ENCODE measurements at places on chromosomes 5 and 9. TPM values are rescaled to one million over a fixed set of nuclear protein-coding genes. Genes with fewer than 3 reads are reported as not detected.

CDKN2B-AS1 gene
- 10.8 TPM for total RNA-seq

ARSI gene
- 19.1 TPM for total RNA-seq

GRCh38 chr5:84381502-84382362, 2.9 kb downstream of the EDIL3 start:
- H3K27me3 ChIP-seq, result peaks cover 12% of the 10 kb centered on the region
- peak overlapping the region; percentile 87 for H3K27ac ChIP-seq
- H3K4me1 ChIP-seq, result peaks cover 39% of the 10 kb centered on the region
- no peak for DNase-seq
- no peaks in the 10 kb centered on the region for H3K36me3 ChIP-seq

DNA sequence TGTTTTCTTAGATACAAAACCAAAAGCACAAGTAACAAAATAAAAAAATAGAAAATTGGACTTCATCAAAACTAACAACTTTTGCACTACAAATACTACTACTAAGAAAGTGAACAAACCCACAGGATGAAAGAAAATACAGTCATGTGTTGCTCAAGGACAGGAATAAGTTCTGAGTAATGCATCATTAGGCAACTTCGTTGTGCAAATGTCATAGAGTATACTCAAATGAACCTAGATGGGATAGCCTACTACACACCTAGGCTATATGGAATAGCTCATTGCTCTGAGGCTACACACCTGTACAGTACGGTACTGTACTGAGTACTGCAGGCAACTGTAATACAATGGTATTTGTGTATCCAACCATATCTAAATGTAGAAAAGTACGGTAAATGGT, 88.3 kb downstream of the RAPGEF1 start:
- peaks cover 14% of the 10 kb centered on the region for H3K36me3 ChIP-seq
- H3K4me3 ChIP-seq, result no peak overlapping the region
- no peaks in the 10 kb centered on the region for H3K27me3 ChIP-seq
- H3K27ac ChIP-seq, result no peak overlapping the region
- peaks cover 6% of the 10 kb centered on the region for H3K4me1 ChIP-seq

- no peak overlapping the region for H3K27ac ChIP-seq
- H3K36me3 ChIP-seq, result no peaks in the 10 kb centered on the region
- no peaks in the 10 kb centered on the region for H3K27me3 ChIP-seq
- H3K4me3 ChIP-seq, result no peak overlapping the region
- no peak for DNase-seq
Measured at GRCh38 chr5:67941614-67942401, 273.7 kb upstream of the PIK3R1 start.

GRCh38 chr5:166073901-166074581, 2217.4 kb upstream of the WWC1 start:
- peaks cover 7% of the 10 kb centered on the region for H3K4me1 ChIP-seq
- no peak overlapping the region for H3K4me3 ChIP-seq
- no peak for DNase-seq
- H3K27me3 ChIP-seq, result no peaks in the 10 kb centered on the region

DNA sequence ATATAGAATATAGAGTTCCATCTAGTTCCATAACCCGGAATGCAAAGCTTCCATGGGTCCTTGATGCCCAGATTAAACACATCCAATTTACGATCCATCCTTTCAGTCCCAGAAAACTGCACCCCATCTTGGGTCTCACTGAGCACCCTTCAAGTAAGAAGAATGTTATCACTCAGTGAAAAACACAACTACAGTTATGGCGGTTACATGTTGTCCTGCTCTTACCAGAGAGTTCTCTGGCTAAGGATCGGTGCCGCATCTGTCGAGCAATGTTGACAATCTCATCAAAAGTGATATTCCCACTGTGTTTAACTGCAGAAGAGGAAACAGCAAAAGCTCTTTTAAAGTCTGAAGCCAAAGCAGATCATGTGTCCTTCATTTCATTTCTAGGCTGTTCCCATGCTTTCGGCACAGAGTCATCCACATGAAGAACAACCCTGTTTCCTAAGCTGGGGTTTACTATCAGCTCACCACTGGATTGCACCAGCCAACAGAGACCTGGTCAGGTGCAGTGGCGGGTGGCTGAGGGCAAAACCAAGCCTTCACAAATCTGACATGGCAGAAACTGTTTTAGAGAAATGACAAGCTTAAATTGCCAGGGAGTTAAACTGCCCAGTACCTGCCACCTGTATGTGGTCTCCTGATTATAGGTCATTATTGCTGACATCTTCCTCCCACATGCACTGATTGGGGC, 2.9 kb downstream of the RPL12 start:
- no peak for DNase-seq
- peak overlapping the region; percentile 96 for H3K4me3 ChIP-seq
- no peaks in the 10 kb centered on the region for H3K27me3 ChIP-seq
- H3K4me1 ChIP-seq, result peaks cover 34% of the 10 kb centered on the region
- H3K27ac ChIP-seq, result peak overlapping the region; percentile 97

DNA sequence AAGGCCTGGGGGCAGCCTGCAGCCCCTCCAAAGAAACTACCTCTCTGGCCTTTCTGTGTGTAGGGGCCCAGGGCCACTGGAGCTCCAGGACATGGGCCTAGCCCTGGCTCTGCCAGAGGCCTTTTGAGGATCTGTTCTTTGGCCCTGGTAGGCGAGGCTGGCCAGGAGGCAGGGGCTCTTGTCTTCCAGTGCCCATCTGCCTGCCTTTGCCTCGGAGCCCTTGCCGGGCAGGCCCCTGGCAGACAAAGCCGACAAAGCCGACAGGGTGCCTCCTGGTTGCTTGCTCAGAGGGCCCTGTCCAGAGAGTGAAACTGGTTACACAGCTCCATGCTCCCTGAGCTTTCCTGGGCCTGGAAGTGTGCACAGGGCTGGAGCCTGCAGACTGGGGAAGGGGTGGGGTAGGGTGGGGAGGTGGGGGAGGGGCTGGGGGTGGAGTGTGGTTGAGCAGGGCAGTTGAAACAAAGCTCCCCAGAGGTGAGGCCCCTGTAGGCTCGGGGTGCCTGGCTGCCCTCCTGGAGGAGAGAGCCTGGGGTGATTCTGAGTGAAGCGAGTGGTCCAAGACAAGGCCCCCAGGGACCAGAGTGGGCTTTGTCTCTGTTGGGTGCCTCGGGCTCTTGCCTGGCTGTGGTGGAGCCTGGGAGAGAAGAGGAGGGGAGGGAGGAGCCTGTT, 29.3 kb downstream of the PTPA start:
- DNase-seq, result peak; percentile 56
- H3K4me3 ChIP-seq, result peak overlapping the region; percentile 75
- no peaks in the 10 kb centered on the region for H3K27me3 ChIP-seq
- peak overlapping the region; percentile 100 for H3K27ac ChIP-seq
- H3K36me3 ChIP-seq, result peaks cover 12% of the 10 kb centered on the region
- H3K4me1 ChIP-seq, result peaks cover 54% of the 10 kb centered on the region

GRCh38 chr9:38527503-38527902, 92.9 kb downstream of the ANKRD18A start:
- H3K4me1 ChIP-seq, result peaks cover 11% of the 10 kb centered on the region
- H3K27me3 ChIP-seq, result no peaks in the 10 kb centered on the region
- H3K36me3 ChIP-seq, result peaks cover 3% of the 10 kb centered on the region
- no peak overlapping the region for H3K27ac ChIP-seq
- no peak for DNase-seq

GRCh38 chr5:87081016-87081415, 186.7 kb upstream of the RASA1 start:
- DNase-seq, result no peak
- H3K4me1 ChIP-seq, result no peaks in the 10 kb centered on the region
- H3K4me3 ChIP-seq, result no peak overlapping the region
- H3K36me3 ChIP-seq, result no peaks in the 10 kb centered on the region
- no peak overlapping the region for H3K27ac ChIP-seq
- no peaks in the 10 kb centered on the region for H3K27me3 ChIP-seq

DNA sequence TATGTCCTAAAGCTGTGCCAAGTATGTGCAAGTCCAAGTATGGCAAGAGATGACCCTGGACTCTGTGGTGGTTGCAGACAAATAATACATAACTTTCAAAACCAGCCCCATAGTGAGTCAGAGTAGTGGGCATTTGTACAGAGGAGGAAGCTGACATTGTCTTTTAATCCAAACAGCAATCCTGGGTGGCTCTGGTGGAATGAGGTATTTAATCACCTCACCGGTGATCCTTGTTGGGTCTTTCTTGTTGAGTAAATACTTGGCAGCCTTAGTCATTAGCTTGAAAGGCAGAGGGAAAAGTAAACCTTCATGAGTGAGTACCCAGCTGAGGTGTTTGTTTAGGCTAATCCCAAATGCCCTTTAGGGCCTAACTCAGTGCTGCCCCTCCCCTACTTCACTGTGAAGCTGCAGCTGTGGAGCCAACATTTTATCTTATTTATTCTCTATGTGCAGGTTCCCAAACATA, 148.7 kb upstream of the SLC12A2 start:
- no peaks in the 10 kb centered on the region for H3K27me3 ChIP-seq
- H3K36me3 ChIP-seq, result no peaks in the 10 kb centered on the region
- H3K27ac ChIP-seq, result no peak overlapping the region
- no peak for DNase-seq
- peaks cover 6% of the 10 kb centered on the region for H3K4me1 ChIP-seq
- H3K4me3 ChIP-seq, result no peak overlapping the region

DNA sequence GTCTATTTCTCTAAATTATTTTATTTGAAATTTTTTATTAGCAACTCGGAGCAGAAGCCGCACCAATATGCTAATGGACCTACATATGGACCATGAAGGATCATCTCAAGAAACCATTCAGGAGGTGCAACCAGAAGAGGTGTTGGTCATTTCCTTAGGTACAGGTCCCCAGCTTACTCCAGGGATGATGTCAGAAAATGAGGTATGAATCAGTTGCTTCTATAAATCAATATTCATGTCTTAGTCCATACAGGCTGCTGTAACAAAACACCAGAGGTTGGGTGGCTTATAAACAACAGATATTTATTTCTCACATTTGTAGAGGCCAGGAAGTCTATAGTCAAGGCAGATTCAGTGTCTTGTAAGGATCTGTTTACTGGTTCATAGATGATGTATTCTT, 50.8 kb downstream of the GAPVD1 start:
- H3K4me1 ChIP-seq, result no peaks in the 10 kb centered on the region
- no peak overlapping the region for H3K27ac ChIP-seq
- H3K36me3 ChIP-seq, result peaks cover 54% of the 10 kb centered on the region
- no peak for DNase-seq
- no peak overlapping the region for H3K4me3 ChIP-seq

- H3K27me3 ChIP-seq, result no peaks in the 10 kb centered on the region
- H3K4me1 ChIP-seq, result peaks cover 17% of the 10 kb centered on the region
- no peak overlapping the region for H3K4me3 ChIP-seq
- H3K27ac ChIP-seq, result no peak overlapping the region
- no peaks in the 10 kb centered on the region for H3K36me3 ChIP-seq
Measured at GRCh38 chr9:9949978-9950377, 662.8 kb downstream of the PTPRD start.

DNA sequence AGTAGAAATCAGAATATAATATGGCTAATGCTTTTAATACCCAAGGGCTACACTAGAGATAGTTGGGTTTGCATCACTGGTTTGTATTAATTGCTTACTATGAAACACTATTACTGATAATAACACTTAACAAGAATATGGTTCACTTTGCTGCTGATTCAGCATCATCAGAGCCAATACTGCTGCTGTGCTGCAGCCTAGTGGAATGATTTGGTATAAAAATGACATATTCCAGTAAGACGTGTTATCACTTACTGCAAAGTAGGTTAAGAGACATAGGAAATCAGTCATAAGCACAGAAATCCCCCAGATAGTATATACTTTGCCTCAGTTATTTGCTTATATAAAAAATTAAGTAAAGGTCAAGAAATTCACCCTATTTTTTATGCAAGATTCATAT, 2.8 kb downstream of the CDH10 start:
- H3K27ac ChIP-seq, result peak overlapping the region; percentile 14
- H3K36me3 ChIP-seq, result no peaks in the 10 kb centered on the region
- H3K4me3 ChIP-seq, result peak overlapping the region; percentile 92
- no peak for DNase-seq
- no peaks in the 10 kb centered on the region for H3K27me3 ChIP-seq

- H3K27me3 ChIP-seq, result no peaks in the 10 kb centered on the region
- H3K4me3 ChIP-seq, result no peak overlapping the region
- DNase-seq, result no peak
Measured at GRCh38 chr5:33995865-33996264, 11.4 kb upstream of the SLC45A2 start.

DNA sequence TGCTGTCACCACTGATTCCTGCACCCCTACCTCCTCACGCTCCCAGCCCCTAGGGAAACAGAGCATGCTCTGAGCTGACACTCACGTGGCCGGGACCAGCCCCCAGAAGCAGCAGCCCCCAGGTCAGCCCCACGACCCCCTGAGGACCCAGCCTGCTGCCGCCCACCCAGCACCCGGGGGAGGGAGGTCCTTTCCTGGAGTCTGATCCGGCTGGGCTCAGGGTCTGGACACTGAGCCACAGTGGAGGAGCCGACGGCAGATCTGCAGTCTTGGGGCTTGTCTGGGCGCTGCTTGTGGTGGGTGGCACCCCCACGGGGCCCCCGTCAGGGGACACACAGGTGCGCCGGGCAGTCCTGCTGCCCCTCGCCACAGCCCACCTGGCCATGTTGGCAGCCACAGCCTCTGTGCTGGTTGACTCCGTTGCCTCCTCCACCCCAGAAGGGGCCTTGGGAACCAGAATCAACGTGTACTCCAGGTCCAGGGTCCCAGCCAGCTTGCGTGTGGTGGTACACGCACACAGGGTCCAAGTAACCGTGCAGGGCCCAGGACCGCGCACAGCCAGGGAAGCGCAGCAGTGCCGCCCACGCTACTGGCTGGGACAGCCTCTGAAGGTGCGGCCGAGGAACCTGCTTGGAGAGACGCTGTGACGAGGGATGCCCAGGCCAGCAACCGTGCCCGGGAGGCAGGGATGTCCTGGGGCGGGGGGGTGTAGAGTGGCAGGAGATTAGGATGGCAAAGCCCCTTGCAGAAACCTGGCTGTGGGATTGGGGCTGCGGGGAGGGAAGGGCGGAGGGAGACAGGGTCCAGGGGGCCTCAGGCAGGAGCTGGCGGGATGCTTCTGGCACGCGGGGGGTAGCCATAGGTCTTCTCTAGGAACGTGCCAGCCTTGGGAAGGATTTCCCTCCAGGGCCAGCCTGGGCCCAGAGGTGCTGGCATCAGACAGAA, 3.5 kb downstream of the DNLZ start:
- peaks cover 8% of the 10 kb centered on the region for H3K4me1 ChIP-seq
- no peak overlapping the region for H3K4me3 ChIP-seq
- H3K27me3 ChIP-seq, result no peaks in the 10 kb centered on the region
- H3K36me3 ChIP-seq, result no peaks in the 10 kb centered on the region
- H3K27ac ChIP-seq, result no peak overlapping the region
- no peak for DNase-seq

- peaks cover 1% of the 10 kb centered on the region for H3K4me1 ChIP-seq
- peaks cover 14% of the 10 kb centered on the region for H3K27me3 ChIP-seq
- H3K4me3 ChIP-seq, result no peak overlapping the region
- no peak for DNase-seq
- H3K27ac ChIP-seq, result no peak overlapping the region
Measured at GRCh38 chr5:916441-917293, 24.0 kb downstream of the TRIP13 start.

- H3K27me3 ChIP-seq, result no peaks in the 10 kb centered on the region
- H3K27ac ChIP-seq, result no peak overlapping the region
- peaks cover 8% of the 10 kb centered on the region for H3K4me1 ChIP-seq
- no peaks in the 10 kb centered on the region for H3K36me3 ChIP-seq
Measured at GRCh38 chr9:92463984-92464383, 18.3 kb downstream of the ASPN start.

Measured in mesothelial cell of epicardium (in vitro differentiated cells).